Tibial artery (tissue), 4 donors: ENCODE measurements at places on chromosomes 12 and 14.

DNA sequence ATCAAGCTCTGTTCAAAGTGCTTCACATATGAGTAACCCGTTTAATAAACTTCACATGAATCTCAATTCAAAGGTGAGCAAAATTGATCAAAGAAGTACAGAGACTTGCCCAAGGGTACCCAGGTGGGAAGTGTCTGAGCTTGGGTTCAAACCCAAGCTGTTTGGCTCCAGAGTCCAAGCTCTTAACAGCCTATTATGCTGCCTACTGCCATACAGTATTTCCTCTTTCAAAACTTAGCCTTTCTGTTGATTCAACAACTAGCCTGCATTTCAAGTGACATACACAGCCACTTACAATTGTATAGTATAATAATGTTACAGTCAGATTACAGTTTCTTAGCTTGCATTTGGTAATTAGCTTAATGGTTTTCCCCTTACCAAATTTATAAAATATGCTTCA is 29.7 kb downstream of the FRMD6 start:
- DNase-seq: no peak

DNA sequence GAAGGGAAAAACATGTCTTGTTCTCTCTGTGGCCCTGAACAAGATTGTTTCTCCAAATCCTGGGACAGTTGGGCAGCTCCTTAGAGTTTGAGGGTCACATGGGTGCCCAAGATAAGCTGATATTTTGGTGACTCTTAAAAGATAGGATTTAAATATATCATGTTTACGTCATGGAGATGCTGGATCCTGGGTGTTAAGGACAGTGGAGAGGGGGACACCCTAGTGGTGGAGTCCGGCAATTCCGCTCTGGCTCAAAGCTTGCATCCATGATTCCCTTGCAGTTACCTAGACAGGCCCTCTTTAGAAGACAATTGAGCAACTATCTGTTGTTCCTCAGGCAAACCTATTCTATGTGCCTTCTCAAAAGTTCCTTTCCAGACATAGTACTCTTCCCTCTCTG is 101.8 kb downstream of the CMKLR1 start:
- no peak for DNase-seq

GRCh38 chr14:58491593-58491992 is 64.1 kb downstream of the KIAA0586 start:
- no peak for DNase-seq

DNA sequence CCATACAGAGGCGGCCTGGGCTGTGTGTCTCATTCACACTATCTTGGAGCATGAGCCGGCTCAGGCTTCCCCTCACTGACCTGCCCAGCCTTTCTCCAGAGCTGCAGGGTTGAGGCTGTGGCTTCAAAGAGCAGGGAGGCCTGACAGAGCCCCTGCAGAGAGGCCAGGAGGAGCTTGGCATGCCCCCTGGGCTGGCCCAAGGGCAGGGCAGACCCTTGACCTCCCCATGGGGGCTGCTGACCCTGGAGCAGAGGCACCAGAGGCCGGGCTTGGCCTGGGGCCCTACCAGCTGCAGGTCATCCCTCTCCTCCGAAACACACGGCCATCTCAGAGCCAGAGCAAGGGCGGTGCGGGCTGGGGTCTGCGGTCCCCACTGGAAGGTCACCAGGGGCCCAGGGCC is 46.6 kb upstream of the FZD10 start:
- no peak for DNase-seq

GRCh38 chr14:103550451-103551337 is 11.8 kb downstream of the BAG5 start:
- no peak for DNase-seq

DNA sequence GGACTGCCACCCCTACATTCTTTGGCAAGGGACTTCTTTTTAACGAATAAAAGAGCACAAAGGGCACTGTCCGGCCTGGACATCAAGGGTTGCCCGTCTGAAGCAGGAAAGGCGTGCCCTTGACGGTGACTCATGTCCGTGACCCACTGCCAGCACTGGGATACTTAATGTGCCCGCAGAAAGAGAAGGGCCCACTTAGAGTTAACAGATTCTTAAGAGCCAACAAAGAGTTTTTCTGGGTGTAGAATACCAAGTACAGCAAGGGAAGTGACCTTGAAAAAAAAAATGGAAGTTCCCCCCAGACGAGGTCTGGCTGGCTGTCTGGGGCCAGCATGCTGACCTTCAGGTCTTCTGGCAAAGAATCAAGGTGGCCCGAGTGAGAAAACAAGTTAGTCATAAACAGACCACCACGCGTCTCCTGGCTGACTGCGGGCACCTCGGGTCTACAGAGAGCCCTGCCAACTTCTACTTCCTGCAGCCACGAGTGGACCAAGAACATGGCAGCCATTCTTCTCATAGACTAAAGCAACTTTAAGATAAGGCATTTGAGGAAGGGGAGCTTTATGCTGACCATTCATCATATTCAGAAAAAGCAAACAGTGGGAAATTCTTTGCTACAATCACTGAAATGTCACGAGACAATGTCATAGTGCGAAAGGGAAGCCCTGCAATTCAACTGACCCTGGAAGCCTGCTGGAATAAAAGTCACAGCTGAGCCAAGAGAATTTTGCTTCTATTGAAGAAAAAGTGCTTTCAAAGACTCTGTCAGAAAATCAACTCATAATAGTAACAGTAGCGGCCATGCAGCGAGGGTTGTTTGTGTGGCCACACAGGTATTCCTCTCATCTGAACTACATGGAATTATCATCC is 10.5 kb upstream of the SELPLG start:
- peak; percentile 74 for DNase-seq

DNA sequence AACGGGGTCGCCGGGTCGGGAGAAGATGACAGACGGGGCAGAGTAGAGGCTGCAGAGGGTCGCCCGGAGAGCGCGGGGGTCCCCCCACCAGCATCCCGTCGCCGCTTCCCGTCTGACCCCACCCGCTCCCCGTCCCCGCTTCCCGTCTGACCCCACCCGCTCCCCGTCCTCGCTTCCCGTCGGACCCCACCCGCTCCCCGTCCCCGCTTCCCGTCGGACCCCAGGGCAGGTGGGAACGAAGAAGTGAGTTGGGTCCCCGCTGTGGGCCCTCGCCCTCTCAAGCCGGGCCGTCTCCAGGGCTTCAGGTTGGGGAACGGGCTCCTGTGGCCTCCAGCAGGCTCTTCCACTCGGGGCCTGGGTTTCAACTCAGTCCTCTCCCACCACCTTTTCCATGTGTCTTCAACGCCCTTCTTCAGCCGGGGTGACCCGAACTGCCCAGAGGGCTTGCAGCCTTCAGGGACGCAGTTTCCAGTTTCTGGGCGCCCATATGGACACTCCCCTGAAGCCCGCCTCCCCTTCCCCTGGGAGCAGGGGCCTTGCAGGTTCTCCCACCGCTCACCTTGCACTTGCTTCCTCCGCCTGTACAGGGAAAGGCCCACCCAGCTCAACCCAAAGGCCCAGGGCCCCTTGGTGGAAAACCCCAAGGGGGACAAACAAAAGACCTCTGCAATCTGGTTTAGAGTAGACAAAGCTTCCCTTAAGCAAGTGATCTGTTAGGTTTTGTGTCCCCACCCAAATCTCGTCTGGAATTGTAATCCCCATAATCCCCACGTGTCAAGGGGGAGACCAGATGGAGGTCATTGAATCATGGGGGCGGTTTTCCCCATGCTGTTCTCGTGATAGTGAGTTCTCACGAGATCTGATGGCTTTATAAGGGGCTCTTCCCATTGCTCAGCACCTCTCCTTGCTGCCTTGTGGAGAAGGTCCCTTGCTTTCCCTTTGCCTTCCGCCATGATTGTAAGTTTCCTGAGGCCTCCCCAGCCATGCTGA is 66.5 kb downstream of the TNFAIP2 start:
- no peak for DNase-seq

GRCh38 chr12:104579718-104580495 is 123.2 kb downstream of the CHST11 start:
- DNase-seq: no peak

DNA sequence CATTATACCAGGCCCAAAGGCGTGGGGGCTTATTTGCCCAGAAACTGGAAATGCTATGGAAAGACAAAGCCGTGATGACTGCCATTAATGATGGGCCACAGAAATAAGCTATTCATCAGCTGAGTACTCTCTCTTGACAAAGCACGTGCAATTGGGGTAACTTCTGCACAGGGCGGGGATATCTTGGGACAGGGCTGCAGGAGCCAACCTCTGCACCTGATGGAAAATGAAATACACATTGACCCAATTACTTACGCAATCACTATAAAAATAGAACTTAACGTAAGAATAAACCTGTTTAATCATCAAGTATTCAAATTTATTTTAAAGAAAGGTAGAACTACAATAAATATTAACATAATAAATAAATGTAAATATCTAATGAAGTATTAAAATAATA is 180.1 kb upstream of the NTF3 start:
- no peak for DNase-seq

DNA sequence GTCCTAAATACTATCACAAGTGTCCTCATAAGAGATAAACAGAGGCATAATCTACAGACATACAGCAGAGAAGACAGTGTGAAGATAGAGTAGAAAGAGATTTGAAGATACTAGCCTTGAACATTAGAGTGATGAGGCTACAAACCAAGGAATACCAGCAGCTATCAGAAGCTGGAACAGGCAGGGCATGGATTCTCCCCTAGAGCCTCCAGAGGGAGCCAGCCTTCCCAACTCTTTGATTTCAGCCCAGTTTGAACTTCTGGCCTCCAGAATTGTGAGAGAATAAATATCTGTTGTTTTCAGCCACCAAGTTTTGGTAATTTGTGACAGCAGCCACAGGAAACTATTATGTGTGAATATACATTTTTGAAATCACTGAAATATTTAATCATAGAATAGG is 47.2 kb downstream of the CCDC91 start:
- DNase-seq: no peak

- DNase-seq: no peak
Observed at GRCh38 chr12:123516216-123516780, 17.2 kb downstream of the RILPL1 start.

- no peak for DNase-seq
Observed at GRCh38 chr14:78253986-78254385, 83.8 kb downstream of the NRXN3 start.

DNA sequence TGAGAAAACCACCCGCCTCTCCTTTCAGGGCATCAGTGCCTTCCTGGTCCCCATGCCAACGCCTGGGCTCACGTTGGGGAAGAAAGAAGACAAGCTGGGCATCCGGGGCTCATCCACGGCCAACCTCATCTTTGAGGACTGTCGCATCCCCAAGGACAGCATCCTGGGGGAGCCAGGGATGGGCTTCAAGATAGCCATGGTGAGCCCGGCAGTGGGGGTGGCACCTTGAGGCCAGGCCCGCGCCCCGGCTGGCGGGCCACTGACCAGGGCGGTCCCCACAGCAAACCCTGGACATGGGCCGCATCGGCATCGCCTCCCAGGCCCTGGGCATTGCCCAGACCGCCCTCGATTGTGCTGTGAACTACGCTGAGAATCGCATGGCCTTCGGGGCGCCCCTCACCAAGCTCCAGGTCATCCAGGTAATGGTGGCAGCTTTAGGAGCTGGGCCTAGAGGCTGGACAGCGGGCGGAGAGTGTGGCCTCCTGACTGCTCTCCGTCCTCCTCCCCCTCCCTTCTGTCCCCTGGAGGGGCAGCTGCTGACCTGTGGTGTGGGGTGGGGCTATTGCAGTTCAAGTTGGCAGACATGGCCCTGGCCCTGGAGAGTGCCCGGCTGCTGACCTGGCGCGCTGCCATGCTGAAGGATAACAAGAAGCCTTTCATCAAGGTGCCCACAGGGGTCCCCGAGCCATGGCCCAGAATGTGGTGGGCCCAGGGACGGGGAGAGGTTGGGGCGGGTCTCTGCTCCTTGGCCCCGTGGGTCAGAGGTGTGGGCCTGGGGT is 12.8 kb downstream of the ACADS start:
- DNase-seq: no peak

DNA sequence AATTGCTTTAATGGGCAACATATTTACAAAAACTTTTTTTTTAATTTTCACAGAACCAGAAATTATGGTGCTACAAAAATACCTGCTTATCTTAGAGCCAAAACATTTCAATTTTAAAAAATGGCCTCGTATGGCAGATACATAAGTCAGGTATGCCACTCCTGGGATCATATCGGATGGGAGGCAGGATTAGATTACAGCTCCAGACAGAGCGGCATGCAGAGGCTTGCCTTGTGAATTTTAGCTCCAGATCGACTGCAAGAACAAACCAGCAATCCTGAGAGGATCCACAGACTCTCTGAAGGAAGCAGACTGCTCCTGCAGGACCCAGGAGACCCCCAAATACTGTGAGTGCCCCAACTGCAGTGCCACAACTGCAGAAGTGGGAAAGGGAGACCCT is 169.3 kb upstream of the AMIGO2 start:
- DNase-seq: no peak

GRCh38 chr12:86670986-86671385 is 414.8 kb upstream of the MGAT4C start:
- no peak for DNase-seq

DNA sequence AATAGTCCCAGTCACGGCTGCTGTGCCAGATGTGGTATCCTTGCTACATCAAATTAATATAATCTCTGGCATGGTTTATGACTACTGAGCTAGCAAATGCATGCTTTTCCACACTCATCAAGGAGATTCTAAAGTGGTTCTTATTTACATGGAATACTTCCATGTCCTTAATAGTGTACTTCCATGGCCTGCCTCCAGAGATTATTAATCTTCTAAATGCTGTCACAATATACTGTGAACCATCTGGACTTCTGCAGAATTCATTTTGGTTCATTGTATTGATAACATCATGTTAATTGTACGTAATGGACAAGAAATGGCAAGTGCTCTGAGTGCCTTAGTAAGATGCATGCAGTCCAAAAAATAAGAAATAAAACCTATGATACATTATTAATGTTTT is 230.8 kb downstream of the NUAK1 start:
- no peak for DNase-seq

- peak; percentile 30 for DNase-seq
Observed at GRCh38 chr12:110743571-110744093, 941 bp upstream of the PPP1CC start.

DNA sequence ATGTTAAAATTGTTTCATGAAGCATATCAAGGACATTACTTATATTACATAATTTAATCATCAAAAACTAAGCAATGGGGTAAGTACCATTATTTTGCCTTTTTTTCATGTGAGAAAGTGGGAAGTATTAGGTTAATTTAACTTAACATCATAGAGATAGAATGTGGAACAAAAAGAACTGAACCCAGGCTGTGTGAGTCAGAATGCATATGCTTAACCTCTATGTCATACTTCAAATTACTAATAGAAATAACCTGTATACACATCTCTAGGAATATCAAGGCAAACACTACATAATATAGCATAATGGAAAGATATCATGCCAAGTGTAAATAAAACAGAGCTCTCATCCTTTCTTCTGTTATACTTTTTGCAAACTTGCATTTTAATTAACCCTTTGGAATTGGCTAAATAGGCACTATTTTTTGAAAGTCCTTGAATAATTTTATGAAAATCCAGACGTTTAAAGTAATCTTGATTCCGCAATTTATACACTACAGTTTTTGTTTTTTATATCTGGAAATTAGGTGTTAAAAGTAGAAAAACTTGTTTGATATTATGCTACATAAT is 777.7 kb downstream of the SLC6A15 start:
- DNase-seq: no peak

- DNase-seq: no peak
Observed at GRCh38 chr12:107475900-107476299, 209.7 kb upstream of the PWP1 start.

GRCh38 chr12:85393606-85394005 is 113.6 kb downstream of the ALX1 start:
- DNase-seq: no peak
